ENCODE measurements at places on chromosomes 4 and X.

DNA sequence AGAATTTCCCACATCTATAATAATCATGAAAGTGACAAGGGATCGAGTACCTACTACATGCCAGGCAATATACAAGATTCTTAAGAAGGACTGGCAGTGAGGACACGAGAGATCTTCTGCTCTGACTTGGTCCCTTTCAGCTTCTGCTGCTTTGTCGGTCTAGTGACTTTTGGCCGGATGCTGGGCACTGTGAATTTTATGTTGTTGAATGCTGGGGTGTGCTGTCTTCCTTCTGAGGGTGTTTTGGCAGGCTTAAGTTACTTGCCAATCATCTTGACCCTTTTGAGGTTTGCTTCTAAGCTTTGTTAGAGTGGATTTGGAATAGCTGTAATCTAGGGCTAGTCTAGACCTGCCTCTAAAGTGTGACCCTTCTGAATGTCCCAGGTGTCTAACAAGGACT, 23.5 kb downstream of the NAT8L start:
- no peak for DNase-seq

GRCh38 chr4:40323866-40324265, 11.3 kb upstream of the CHRNA9 start:
- no peak for DNase-seq

GRCh38 chr4:188082796-188083195, 26.6 kb downstream of the TRIML2 start:
- DNase-seq: no peak

DNA sequence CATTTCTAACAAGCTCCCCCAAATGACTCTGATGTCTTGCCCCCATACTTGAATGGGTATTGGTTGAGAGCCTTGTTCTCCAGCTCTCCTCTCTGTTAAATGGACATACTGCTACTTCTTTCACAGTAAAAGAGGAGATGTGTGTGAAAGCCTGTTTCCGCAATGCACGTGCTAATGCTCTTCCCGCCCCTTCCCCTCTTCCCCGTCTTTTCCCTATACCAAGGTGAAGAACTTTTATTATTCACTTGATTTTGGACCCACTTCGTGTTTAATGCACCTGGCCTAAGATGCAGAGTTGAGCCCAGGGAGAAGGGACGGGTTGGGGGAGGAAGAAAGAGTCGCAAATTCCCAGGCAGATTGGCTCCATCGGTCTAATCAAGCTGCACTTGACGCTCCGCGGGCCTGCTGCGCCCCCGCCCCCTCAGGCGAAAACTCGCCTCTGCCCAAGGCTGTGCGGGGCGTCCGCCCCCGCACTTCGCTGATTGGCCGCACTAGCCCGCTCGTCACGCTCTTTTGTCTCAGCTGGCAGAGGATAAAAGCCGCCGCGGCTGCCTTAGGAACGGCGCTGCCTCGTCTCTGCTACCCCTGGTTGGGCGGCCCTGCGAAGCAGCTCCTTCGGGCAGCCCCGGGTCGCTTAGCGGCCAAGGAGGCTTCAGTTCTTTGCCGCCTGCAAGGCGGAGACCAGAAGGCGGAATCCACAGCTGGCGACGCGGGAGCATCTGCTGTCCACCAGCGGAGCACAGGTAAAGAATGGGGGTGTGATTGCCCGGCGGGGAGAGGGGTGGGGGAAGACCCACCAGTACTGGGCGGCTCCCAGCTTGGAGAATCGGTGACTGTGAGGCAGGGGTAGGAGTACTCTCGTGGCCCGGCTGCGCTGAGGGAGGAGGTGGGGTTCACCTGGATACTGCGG, at the start of gene ZCCHC12:
TSS of gene ZCCHC12 (plus strand) at position 562 of the 910 bp plus-strand sequence. CDS start 1,421 bp downstream, outside the sequence.
- peak; percentile 51 for DNase-seq

DNA sequence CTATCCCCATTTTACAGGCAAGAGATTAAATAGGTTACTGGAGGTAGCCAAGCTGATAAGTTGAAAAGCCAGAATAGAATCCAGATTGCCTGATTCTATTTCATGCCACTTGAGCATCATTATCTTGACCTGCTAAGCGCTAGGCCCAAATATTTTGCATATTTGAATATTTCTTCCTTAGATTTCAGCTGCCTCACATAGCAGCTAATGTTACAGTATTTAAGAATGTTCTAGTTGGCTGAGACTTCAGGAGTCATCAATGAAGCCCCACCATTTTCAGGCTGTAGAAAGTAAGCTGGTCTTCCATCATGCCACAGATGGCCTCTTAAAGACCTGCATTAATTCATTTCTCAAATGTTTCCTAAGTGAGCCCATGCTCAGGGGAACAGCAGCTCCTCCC, 121.4 kb downstream of the SHROOM3 start:
- DNase-seq: no peak

GRCh38 chrX:55142919-55143310, 54.1 kb downstream of the PAGE2 start:
- no peak for DNase-seq

DNA sequence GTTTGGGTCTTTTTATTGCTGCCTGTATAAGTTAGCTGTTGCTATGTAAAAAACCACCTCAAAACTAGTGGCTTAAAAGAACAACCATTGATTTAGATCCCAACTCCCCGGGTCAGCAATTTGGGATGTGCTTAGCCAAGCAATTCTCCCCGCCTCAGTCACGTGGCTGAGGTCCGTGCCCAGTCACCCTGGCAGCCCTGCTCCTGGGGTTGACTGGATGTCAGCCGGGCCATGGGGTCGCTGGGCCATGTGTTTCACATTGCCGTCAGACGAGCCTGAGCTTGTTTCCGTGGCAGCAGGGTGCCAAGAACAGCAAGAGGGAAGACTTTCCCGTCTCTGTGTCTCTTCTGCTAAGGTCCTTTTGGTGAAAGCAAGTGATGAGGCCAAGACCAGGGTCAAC, 345.7 kb upstream of the FAT1 start:
- DNase-seq: no peak

DNA sequence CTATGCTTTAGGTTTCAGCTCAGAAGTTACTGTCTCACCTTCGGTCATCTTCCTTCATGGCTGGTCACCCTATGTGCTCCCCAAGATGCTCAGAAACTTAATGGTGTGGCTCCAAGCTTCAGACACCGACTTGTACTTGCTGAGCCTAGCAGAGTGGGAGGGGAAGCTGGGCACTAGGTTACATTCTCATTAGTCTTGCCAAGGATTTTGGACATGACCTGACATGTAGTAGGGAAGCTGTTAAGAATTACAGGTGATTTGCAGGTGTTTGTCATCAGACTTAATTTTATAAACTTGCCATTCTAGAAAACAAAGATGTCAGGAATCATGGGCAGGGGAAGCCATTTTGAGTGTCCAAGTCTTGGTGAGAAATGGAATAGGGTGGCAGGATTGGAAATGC, 72.4 kb downstream of the CCNG2 start:
- no peak for DNase-seq

DNA sequence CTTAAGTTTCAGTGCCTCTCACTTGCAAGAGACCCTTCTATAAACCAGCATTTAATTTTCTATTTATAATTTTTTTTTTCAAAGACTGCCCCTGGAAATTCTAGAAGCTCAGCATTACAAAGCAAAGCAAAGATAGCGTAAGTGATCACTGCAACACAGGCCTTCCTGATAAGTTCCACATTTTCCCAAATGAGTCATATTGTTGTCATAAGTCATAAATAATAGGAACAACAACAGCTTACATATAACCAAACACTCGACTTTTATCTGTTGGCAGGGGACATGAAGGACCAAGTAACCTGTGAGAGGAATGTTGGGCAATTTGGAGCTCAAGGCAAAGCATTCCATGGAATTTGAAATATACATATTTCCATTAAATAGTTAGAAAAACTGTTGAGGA, 815.5 kb downstream of the DMD start:
- no peak for DNase-seq

DNA sequence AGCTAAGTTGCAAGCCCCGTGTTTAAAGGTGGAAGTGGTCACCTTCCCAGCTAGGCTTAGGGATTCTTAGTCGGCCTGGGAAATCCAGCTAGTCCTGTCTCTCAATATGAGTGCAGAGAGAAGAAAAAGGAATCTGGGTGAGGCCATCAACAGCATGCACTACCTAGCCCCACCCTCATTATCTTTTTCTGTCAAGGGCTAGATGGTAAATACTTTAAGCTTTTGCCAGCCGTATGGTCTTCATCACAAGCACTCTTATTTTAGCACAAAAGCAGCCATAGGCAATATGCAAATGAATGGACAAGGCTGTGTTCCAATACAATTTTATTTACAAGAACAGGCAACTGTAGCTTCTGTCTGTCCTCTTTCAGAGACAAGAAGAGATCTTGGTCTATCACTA, 282.9 kb downstream of the ZNF674 start:
- no peak for DNase-seq

GRCh38 chr4:124337874-124338273, 374.7 kb downstream of the ANKRD50 start:
- peak; percentile 74 for DNase-seq

- DNase-seq: no peak
Observed at GRCh38 chrX:120446498-120446897, 22.6 kb downstream of the LAMP2 start.

- DNase-seq: no peak
Observed at GRCh38 chrX:153945956-153946943, 1.8 kb upstream of the RENBP start.

DNA sequence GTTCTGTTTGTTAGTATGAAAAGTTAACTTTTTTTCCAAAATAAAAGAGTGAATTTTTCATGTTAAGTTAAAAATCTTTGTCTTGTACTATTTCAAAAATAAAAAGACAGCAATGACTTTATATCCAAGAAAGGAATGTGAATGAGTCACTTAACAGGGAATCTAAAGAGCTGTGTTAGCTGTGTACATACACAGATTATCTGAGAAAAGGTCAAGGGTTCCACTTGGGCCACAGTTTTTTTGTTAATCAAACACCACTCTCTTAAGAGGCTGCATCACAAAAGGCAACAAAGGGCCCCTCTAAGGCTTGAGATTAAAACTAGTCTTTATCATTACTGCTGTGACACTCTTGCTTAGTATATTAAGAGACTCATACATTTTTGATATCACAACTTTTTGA, 82.1 kb downstream of the FIP1L1 start:
- DNase-seq: no peak

GRCh38 chrX:152819266-152819665, 11.3 kb downstream of the CETN2 start:
- no peak for DNase-seq

- no peak for DNase-seq
Observed at GRCh38 chr4:110106931-110107296, 91.5 kb downstream of the ELOVL6 start.

GRCh38 chr4:181161669-181162068, 1081.5 kb upstream of the TENM3 start:
- DNase-seq: no peak

DNA sequence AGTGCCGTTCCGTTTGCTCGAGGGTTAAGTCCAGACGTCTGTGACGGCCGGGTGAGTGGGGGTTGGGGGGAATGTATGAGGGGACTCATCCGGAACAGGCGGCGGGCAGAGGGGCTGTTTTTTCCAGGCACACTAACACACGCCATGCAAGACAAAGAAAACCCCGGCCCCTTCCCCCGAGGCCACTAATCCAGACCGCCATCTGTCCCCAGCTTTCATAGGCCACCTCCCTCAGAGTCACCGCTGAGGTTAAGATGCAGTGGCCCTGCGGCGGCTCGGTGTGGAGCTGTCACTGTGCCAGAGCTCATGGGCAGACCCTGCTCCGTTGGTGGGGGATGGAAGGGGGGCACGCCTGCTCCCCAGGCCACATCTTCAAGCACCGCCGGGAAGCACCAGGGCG, 34.1 kb downstream of the SORCS2 start:
- no peak for DNase-seq

DNA sequence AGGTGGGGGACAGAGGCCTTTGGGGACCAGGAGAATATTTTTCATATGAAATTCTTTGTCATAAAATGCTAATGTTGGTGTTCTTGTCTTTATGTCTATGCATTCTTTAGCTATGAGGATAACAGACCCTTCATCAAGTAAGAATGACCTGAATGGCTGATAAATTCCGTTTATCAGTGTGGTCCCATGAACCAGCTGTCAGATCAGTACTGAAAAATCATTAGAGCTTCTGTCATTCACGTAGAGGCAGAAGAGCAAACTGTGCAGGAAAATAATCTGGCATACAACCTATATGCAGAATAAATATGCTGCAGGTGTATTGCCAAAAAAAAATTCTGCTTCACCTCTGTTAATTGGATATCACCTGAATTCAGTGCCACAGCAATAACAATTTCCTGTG, 828.6 kb downstream of the ADGRL3 start:
- DNase-seq: no peak

DNA sequence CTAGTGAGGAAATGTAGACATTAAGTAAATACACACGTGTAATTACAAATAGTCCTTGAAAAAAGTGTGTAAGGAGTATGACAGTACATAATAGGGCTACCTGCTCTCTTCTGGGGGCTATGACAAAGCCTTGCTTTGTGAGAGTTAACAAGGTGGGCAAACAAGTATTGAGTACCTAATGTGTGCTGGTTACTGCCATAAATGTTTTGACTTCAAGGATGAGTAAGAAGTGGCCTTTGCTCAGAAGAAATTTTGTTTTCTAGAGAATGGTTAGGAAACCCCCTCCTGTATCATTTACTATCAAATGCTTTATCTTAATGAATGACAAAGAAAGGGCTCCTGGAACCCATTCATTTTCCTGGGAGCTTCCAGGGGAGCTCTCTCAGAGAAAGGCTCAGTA, 167.0 kb upstream of the CASK start:
- DNase-seq: no peak

DNA sequence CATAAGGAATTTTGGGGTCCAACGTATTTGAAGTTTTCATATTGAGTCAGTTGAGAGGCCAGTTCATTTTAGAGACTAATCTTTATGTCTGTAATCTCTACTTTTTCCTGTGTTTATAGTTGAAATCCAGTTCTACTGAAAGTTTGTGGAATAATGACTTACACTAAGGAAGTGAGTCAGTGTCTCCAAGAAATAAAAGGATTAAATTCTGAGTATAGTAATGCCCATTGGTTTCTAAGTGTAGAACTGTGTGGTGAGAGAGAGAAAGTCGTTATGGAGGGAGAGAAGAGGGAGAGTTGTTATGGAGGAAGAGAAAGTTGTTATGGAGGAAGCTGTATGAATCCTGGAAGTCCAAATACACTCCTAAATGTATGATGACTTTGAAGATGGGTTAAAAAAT, 264.6 kb upstream of the HAND2 start:
- DNase-seq: no peak

DNA sequence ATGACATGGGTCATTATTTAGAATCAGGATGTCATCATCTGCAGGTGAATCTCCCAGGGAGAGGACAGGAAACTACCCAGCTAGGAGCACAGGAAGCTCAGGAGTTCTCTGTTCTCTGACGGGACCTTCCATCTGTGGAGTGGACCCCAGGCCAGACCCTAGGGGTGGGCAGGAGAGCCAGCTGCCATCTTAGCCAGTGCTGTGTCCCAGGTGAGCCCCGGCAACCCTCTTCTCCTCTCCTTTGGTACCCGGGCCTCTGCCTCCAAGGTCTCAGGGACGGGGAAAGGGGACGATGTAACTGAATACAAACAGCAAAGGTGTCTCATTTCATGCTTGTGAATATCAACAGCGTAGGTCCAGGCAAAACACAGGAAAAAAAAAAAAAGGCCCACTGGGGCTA, 48.5 kb downstream of the C4orf50 start:
- DNase-seq: no peak

DNA sequence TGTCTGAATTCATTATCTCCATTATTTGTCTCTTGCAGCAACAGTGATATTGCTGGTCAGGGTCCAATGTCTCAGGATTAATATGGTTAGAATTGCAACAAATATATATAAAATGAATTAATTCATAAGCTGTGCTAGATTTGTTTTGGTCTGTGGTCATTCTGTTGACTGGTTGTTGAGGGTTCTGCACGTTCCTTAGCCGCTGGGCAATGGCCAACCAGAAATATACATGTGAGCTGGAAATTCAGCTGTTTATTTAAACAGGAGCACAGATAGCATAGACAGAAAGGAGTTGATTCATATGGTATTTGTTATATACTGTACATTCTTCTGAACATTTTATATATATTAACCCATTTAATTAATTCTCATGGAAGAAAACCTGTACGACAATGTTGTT, 100.8 kb downstream of the RPA4 start:
- no peak for DNase-seq

Measured in Right ventricle myocardium superior (tissue), 1 donor.